ENCODE measurements at places on chromosomes 11 and 22.

- no peak for DNase-seq
These were observed 37.5 kb downstream of the MPPED1 start for GRCh38 chr22:43449205-43449830.

- no peak for DNase-seq
These were observed 2.2 kb downstream of the POU2AF3 start for GRCh38 chr11:111300569-111300968.

GRCh38 chr11:35247863-35248262, 108.9 kb downstream of the CD44 start:
- DNase-seq, result no peak

DNA sequence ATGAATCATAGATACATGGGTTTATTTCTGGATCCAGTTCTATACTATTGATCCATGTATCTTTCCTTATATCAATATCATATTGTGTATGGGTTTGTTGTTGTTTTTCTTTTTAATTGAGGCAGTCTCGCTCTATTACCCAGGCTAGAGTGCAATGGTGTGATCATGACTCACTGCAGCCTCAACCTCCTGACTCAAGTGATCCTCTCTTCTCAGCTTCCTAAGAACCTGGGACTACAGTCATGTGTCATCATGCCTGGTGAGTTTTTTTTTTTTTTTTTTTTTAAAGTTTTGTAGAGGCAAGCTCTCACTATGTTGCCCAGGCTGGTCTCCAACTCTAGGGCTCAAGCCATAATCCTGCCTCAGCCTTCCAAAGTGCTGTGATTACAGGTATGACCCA, 1589.4 kb upstream of the TENM4 start:
- DNase-seq, result peak; percentile 85

- no peak for DNase-seq
These were observed 468 bp downstream of the DDIAS start for GRCh38 chr11:82901922-82902485.

DNA sequence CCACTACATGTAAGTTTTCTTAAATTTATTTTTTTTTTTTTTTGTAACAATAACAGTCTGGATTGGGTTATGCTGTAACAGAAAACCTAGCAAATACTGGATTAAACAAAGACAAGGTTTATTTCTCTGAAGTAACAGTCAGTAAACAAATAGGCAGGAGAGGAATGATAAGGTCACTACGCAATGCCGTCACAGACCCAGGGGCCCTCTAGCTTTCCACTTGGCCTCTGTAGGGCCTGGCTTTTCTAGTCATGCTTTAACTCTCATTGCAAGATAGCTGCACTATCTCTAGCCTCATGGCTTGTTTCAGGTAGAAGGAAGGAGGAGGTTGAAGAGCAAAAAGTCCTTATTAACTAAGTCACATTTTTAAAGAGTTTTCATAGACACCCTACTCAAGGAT, 6.5 kb downstream of the OR10A6 start:
- no peak for DNase-seq

DNA sequence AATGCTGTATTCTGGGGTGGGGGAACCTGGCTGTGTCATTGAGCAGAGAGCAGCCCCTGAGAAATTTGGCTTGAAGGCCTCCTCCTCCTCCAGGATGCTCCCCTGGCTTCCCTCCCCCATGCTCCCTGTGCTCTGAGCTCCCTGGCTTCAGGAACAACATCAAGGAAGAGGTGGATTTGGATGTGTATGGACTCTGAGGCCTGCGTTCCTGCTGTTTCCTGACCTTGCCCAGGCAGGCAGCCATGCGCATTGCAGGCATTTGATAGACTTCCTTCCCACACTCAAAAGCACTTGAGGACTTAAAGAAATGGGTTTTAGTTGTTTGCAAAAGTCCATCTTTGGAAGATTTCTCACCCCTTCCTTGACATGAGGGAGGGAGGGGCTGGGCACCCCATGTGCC, 1317.1 kb downstream of the BRD1 start:
- DNase-seq, result no peak

DNA sequence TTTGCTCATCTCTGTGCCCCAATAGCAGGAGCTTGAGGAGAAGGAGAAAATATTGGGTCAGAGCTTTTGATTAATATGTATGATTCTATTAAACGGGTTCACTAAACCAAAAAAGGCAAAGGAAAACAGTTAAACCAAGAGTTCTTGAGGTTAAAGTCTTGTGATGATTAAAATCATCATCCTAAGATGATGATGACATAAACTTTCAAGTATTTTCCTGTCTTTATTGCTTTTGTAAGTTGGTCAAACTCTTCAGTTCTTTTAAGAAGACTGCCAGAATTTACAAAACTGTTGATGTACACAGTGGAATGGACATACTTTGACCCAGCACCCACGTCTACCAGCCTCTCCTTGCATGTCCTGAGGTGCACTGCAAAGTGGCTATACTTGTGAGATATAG, 41.0 kb downstream of the FDX1 start:
- no peak for DNase-seq

DNA sequence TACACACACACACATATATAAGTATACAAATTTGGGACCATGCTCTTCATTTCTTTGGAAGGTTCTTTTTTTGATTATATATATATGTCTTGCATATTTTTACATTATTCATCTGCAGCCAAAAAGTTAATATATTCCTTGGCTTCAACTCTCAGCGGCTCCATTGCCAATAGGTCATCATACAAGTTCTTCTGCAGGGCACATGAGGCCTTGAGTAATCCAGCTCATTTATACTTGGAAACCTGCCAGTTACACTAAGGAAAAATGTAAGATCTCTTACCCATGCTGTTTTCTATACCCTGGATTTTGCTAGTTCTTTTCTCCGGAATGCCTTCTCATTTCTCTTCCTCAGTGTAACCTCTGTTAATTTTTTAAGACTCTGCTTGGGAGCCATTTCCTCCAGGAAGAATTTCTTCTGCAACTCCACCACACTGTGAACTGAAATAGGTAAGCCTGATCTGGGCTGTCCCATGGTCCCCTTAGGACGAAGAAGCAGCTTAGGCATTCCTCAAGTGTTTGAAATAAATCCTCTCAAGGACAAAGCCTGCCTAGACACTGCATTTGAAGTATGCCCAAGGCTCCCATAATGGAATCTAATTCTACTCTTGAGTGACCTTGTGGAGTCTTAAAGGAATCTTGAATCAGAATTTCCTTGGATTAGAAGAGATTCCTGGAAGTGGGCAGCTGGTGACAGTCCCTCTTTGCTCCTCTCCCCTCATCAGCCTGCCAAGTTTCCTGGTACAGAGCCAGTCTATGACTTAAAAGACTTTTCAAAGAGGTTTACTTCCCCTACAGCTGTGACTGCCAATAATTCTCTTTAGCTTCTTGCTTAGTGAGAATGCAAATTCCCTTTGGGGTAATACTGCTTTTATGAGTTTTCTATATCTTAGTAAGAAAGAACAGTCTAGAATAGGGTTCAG, 182.8 kb downstream of the C11orf87 start:
- no peak for DNase-seq

GRCh38 chr11:86374586-86374985, at the start of gene CCDC81:
TSS of gene CCDC81 (plus strand) at chr11:86374887. CDS start at chr11:86375164, 277 bp downstream.
- peak; percentile 22 for DNase-seq

DNA sequence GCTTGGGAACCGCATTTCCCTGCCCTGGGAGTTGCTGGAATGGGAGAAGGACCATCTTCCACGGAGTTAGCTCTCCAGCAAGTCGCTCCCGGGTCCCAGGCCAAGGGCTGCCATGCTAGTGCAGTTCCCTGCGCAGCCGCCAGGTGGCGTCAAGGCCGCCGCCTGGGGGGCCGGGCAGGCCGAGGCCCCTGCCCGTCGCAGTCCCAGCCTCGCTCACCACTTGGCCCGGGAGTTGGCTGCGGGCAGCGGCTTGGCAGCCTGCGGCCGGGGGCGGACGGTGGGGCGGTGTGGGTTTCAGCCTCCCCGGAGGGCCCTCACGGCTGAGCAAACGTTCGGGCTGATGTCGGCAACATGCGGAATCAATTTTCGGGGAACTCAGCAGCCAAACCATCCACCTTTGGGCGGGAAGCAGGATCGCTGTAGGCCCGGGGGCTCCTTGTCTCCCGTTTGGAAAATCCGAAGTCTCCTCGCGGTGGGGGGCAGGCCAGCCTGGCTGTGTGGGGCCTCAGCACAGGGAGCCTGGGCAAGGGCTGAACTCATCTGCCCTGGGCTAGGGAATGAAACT, 415.1 kb downstream of the SOX6 start:
- DNase-seq, result peak; percentile 40

DNA sequence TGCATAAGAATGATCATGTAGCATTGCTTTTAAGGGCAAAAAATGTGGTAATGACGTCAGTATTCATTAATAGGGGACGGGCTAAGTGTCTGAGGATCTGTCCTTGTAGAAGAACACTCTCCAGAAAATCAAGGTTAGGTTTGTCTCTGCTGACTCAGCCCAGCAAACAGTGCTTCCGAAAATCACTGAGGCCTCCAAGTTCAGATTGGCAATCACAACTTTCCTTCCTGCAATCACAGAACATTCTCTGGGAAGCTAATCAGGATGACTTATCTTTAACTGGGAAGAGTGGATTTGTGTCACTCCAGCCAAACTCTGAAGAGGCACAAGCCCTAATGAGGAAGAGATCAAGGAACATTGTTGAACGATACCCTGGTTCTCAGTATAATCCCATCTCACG, 123.2 kb upstream of the LDLRAD3 start:
- no peak for DNase-seq

- peak; percentile 10 for DNase-seq
These were observed 63.9 kb downstream of the GAS2 start for GRCh38 chr11:22730319-22730718.

Data from kidney tubule cell (primary cell).